ENCODE measurements at places on chromosomes 2 and 18.

- DNase-seq = peak; percentile 46
Observed at GRCh38 chr18:58093311-58093803, 49.3 kb downstream of the NEDD4L start.

- no peak for DNase-seq
Observed at GRCh38 chr2:240141736-240142135, 1.3 kb upstream of the OTOS start.

DNA sequence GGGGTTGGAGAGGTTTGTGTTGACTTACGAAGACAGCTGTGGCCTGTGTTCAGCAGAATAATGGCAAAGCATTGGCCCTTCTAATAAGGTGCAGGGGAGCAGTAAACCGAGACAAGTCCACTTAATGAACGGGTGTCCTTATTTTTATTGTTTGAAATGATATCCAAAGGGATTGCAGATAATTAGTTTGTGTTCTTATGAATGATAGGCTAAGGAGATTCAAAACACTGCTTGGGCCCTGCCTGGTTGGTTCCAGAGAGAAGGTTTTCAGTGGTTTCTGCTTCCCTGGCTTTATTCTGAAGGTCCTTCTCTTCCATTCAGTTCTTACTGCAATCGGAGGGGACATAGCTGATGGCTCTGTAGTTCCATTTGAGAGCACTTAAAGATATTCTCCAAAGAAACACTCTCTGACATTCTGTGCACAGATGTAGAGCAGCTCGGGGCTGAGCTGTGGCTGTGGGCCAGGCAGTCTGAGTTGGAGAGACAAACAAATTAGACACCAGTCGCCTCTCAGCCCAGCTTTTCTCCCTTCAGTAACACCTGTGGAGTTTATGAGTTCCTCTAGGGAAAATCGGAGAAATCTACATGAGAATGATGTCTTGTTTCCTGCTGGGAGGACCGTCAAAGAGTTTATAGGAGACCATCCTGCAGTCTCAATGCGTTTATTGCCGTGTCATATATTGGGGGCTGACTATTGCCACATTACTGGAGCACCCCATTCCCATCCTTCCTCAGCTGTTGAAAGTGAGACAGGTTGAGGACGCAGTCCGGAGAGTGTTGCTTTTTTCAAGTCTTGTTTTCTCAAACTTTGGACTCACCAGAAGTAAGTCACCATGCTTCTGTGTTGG, 6.5 kb downstream of the GREB1 start:
- DNase-seq = no peak

GRCh38 chr2:46538393-46538792, 59.0 kb downstream of the TMEM247 start:
- peak; percentile 97 for DNase-seq

DNA sequence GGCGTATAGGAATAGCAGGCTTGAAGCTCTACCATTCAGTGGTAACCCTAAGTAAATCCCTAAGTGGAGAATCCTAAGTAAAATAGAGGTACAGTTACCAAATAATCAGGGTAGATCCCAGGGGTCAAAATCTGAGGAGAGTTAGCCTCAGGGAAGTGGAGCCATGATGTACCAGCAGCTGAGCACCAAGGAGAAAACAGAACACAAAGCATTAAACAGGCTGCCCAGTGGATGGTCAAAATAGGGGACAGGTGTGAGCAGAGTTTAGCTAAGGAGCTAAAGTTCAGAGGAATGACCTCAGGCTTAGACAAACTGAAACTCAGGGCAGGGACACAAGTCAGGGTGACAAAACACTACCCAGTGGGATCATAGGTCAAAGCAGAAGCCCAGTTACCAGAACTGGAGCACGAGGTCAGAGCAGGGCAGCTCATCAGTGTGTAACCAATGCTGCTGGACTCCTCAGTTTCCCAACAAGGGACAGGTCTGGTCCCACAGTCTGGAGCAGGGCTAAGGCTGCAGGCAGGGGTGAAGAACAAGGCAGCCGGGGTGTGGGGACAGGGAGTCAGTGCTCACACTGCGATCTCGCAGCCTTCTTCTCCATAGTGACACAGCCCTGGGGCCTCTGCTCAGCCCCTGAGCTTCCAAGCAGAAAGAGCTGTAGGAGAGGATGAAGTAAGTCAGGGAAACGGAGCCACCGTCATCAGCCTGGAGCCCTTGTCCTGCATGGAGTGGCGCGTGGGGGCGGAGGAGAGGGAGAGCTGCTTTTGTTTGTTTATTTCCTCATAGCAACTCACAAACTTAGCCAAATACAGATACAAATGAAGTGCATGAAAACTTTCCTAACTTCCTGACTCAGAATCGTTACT, 264.0 kb downstream of the MREG start:
- DNase-seq = peak; percentile 58

GRCh38 chr2:239548451-239548871, 147.6 kb upstream of the HDAC4 start:
- DNase-seq = no peak

DNA sequence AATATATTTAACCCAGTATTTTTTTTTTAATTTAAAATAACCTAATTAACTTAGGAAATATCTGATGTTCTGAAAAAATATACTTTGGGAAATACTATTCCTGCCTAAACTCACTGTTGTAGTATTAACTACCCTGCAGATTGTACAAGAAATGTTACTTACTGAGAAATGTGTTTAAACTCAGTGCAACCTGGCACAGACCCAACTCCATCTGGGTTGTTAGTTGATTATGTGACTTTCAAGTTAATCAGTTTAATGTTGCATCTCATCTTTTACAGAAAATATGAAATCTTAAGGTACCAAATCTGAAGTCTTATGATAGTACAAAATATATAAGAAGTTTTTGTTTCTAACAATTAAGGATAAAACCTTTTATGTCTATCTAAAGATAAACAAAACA, 27.3 kb downstream of the VAPA start:
- no peak for DNase-seq

GRCh38 chr18:59823596-59824195, 76.1 kb upstream of the PMAIP1 start:
- peak; percentile 65 for DNase-seq

DNA sequence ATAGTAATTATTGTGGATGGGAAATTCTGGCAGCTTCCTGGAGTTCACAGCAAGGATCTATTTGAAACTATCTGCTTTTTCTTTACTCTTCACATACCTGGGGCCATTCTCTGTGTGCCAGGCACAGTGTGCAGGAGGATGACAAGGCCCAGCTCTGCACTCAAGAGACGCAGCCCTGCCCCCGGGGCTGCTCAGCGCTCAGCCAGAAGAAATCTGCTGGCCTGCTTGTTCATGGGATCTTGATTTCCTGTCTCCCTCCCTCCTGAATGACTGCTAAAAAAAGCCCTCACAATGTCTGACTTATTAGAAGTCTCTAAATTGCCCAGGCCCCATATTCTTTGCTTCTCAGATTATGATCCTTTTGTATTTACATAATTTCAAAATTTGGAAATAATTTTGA, 210.9 kb downstream of the DCDC2C start:
- DNase-seq = no peak

DNA sequence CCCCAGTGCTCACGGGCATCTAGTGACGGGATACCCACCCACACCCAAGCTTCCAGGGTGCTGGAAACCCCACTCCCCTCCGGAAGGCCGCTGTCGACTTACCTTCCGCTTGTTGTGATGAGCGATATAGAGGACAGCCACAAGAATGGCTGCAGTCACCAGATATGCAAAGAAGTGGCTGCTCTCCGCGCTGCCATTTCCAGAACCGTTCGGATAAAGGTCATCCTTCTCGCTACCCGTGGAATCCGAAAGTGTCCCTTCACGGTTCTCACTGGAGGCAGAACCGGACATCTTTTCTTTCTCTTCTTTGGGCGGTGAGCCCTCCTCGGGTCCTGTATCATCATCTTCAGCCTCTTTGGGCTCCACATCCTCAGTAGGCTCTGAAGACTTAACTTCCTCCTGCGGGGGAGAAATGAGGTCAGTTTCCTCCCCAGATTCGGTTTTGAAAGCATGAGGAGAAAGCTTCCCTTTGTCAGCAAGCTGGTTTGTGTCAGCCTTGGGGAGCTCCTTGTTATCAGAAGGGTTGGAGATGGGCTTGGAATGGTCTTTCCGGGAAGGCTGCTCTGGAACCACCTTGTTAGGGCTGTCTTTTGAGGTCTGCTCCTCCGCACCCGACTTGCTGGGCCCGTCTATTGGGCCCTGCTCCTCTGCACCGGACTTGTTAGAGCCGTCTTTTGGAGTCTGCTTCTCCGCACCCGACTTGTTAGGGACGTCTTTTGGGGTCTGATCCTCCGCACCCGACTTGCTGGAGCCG, 1.2 kb downstream of the TGOLN2 start:
- peak; percentile 74 for DNase-seq

DNA sequence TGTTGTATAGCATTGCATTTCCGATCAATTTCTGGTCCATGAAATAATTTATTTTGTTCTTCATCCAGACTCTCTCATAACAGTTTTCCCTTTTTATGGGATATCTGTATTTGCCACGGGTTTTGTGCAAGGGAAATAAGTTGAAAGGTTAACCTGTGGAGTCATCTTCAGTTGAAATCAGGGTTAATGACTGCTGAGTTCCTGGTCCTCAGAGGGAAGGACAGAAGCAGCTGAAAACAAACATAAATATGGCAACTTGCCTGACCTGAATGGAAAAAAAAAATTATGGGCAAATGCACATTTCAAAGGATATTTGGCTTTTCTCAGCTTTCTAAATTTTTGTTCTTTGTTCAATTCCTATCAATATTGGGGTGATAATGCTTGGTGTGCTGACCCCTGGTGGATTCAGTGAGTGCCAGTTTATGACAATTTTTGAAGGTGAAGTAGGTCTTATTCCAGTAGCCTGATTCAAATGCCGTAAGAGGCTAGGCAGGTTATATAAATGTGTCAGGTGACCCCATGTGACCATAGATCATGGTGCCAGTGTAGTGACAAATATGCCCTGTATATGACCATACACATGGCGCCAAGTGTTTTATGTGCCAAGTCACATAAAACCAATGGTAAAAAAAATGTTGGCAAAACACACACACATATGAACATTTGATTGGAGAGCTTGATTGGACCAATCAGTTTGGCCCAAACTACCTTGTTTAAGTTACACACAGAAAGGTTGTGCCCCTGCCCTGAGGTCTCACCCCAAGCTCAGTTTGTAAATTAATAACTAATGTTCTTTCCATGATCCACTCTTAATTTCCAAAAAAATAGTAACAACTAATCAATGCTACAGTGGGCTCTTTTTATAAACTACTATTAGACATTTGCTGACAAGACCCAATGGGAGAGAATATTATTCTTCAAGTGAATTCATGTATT, 47.6 kb upstream of the FAM124B start:
- DNase-seq = peak; percentile 8

DNA sequence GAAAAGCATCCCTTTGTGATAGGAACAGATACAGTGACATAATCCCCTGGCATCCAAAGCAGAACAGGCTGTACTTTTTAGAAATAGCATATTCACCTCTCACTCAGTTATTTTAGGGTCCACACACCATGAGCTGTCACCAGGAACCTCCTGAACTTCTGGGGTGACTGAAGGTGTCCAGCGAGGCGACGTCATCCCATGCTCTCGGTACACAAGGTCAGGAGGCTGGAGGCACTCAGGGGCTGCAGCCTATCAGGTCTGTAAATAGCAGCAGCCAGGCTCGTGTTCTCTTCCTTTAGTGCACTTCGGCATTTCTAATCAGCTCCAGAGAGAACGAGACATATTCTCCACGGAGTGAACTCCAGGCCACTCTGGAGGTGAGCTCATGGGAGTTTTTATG, 98.3 kb downstream of the GATA6 start:
- DNase-seq = peak; percentile 34

DNA sequence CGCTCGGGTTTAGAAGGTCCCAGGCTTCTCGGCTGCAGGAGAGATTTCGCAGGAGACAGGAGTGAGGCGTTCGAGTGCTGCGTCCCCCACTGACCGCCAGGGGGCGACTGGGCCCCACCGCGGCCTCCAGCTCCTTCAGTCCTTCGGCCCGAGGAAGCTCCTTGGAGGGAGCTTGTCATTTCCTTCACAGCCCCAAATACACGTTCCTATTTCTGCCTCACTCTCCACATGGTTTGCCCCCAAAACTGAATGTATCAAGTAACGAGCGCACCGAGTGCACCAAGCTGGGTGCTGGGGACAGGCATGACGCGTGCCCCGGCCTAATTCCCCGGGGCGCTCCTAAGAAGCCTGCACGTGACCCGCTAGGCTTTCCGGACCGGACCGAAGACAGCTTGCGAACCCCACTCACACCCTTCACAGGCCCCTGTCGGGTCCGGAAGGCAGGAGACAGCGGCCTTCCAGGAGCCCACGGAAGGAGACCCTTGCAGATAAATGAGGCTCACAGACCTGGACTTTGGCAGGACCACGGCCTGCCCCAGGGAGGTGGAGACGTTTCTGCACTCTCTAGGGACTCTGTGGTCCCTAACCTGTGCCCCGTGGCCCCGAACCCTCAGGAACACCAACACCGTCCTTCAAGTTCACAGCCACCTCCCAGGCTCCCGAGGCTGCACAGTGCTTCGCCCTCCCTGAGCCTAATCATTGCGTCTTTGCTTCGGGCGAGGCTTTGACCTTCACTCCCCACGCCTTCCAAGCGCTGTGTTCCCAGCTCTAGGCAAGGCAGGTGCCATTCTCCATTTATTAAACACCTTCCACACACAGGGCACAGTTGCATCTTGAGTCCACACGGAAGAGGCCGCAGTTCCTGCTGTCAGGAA, 13.0 kb upstream of the FAHD2A start:
- peak; percentile 37 for DNase-seq

GRCh38 chr2:75241696-75242095, 42.4 kb upstream of the TACR1 start:
- DNase-seq = peak; percentile 49

DNA sequence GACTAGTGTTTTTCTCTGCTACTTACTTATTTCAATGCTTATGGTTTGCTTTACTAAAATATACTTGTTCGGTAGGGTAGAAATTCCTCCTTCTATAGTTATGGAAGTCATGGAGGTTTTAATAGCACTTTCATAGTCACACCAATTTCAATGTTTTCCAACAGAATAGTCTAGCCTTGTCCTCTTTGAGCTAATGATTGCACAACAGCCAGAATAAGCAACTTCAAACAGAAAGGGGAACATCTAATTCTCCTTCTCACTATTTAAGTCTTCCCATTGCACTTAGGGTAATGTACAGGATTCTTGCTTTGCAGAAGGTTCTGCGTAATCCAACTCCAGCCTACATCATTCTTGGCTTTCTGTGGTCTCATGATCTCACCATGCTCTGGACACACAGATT, 287.7 kb upstream of the GCFC2 start:
- DNase-seq = no peak

DNA sequence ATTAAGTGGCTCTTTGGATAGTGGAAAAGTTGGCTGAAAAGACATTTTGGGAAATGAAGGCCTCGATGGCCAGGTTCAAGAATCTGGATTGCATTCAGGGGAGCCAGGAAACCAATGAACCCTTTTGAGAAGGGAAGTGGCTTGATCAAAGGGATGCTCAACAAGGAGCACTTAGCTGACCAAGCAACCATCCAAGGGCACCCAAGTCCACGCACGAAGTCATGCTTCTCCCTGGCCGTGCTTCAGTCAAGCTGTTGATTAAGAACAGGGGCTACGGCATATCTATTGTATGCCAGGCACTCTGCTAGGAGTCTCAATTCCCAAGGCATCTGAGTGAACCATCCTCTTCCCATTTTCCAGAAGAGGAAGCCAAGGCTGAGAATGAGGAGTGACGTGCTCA, 185.8 kb upstream of the GLI2 start:
- DNase-seq = no peak

- no peak for DNase-seq
Observed at GRCh38 chr2:103364177-103364576, 602.3 kb downstream of the TMEM182 start.

All from amniotic epithelial cell (primary cell).